ENCODE measurements at places on chromosomes 7 and 10.

DNA sequence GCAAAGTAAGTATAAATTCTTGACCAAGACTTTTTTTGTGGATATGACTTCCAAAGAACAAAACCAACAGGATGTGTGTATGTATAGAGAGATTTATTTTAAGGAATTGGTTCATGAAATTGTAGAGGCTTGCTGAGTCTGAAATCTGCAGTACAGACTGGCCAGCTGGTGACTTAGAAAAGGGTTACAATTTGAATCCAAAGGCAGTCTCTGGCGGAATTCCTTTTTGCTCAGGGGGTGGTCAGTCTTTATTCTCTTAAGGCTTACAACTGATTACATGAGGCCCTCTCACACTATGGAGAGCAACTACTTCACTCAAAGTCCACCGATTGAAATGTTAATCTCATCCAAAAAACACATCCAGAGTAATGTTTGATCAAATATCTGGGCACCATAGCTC is 100.1 kb upstream of the IMMP2L start:
- no peak for DNase-seq

DNA sequence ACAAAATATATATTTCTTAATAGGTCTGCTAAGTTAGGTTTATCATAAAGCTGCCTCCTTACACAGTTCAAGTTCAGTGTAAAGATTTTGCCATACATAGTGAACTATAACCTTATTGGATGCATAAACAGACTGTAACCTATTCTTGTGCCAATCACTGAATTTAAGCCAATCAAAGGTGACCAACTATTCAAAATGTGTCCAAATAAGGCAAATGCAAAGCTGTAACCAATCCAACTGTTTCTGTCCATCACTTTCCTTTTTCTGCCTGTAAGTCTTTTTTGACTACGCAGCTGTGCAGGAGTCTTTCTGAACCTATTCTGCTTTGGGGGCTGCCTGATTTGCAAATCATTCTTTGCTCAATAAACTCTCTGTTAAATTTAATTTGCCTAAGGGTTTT is 11.6 kb upstream of the DNMBP start:
- DNase-seq, result no peak

- DNase-seq, result no peak
These were observed 39.3 kb downstream of the CALD1 start for GRCh38 chr7:134818613-134819345.

GRCh38 chr7:140857048-140857447 is 67.7 kb downstream of the BRAF start:
- DNase-seq, result no peak

GRCh38 chr7:41574377-41574776 is 128.5 kb downstream of the INHBA start:
- DNase-seq, result peak; percentile 60

DNA sequence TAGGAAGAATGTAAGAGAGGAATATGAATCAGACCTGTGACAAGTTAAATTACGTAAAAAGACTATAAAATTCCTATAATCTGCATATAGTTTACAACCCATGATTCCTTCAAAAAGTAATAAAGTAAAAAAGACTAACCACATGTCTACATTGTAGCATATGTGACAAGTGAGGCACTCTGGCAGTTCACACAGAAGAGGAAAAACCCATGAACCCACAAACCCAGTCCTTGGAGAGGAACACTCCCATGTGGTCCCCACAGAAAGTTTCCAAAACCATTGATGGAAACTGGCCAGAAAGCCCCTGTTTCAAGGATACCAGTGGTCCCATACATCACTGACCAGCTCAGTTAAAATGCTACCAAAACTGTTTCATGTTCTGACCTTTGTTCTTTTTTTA is 15.7 kb downstream of the KDM7A start:
- no peak for DNase-seq

DNA sequence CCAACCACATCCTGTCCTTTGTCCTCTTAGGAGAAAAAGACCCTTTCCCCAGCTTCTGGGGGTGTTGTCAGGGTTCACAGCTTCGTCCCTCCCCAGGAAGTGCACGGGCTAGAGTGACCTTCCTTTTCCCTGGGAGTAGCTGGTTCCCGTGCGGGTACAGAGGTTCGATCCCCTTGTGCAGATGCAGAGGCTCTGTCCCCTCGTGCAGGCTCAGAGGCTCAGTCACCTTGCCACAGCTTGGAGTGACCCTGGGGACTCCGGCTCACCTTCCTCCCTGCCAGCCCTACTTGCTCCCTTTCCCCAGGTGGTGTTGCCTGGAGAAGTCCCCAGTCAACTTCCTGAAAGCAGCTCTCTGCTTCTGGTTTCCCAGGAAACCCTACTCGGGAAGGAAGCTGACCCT is 60.0 kb upstream of the TCERG1L start:
- DNase-seq, result no peak

- DNase-seq, result no peak
These were observed 27.8 kb downstream of the DCLRE1C start for GRCh38 chr10:14926061-14926470.

DNA sequence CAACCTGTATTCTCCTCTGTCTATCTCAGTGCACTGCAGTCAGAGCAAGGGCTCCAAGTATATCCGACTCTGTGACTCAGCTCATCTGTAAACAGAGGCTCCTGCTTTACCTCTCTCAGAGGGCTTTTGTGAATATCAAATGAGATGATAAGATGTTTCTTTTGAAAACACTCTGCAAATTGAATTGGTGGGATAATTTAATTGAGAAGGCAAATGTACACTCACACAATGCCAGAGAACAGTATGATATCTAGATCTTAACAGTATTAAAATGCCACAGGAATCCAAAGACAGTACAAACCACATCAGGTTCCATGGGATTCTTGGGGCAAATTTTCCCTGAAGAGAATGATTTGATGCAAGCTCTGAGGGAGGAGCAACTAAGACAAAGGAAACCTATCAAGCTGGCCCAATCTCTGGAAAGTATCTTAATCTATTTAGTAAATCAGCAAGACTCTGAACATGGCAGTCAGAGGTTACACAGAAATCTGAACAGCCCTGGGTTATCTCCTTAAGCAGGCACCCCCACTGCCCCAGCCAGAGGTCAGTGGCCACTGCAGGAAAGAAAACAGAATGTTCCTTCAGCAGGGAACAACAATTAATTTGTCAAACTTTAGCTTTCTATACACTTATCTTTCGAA is 45.9 kb downstream of the DOCK4 start:
- no peak for DNase-seq

DNA sequence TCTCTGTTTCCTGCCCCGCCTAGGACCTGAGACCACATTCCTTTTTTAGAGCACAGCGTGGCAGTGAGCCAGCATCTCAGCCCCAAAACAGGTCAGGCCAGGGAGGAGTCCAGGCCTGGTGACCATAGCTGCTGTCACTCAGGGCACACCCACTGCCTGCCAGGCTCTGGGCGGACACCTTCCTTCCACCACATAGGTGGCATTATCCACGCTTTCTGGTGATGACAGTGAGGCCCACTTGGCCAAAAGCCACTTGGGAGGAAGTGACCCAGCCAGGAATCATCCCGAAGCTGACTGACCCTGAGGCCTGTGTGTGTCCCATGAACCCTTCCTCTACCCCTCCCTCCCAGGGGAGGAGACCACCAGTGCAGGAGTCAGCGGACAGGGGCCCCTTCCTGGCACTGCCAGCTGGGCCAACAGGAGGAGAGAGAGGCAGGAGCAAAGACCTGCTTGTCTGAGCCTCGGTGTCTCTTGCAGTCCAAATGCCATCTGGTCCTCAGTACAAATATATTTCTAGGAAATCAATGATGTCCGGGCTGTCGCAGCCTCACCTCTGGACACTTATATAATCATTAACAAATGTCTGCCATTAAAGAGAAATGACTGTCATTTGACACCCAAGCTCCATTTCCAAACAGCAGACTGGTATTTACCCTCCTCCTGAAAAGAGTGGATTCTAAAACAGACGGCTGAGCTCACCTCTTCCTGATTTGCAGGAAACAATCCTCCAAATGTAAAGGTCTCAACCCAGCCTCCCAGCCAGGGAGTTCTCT is 63.0 kb downstream of the ABRAXAS2 start:
- DNase-seq, result peak; percentile 15

- no peak for DNase-seq
These were observed 69.7 kb downstream of the MLLT10 start for GRCh38 chr10:21603721-21604120.

- DNase-seq, result no peak
These were observed 821.6 kb downstream of the ANKRD7 start for GRCh38 chr7:119046068-119046467.

- no peak for DNase-seq
These were observed 43.1 kb upstream of the ICA1 start for GRCh38 chr7:8305104-8305503.

DNA sequence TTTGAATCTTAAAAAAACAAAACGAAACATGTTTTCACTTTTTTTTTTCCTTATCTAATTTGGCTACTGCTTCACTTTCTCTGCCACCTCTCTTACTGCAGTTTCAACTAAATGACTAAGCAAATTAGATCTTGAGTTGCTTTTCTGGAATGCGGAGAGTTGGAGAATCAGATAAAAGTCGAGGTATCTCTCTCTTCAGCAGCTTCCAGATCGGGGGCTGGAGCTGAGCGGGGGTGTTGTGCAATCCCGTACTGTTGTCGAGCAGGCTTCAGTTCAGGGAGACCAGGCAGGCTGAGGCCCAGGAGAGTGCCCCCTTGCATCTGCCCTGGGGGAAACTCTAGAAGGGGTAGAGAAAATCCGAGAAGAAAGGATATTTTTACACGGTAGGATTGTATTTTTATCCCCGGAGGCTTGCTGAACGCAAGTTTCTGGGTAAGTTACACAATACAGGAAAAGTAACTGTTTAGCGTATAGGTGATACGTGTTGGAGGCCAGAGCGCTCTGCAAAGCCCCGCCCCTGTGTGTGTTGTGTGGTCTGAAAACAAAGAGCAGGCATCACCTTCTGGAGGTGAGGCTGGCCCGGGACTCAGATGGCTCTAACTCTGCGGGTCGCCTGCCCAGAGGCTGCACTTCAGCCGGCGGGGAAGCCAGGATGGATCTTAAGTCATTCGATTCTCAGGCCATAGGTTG is 116.6 kb downstream of the KLF6 start:
- peak; percentile 81 for DNase-seq

- DNase-seq, result no peak
These were observed 381.3 kb downstream of the NRG3 start for GRCh38 chr10:82256275-82256674.

GRCh38 chr7:50393076-50393475 is 57.1 kb downstream of the FIGNL1 start:
- no peak for DNase-seq

GRCh38 chr10:132066812-132067211 is 1.1 kb downstream of the JAKMIP3 start:
- DNase-seq, result no peak

- DNase-seq, result no peak
These were observed 50.0 kb upstream of the ANK3 start for GRCh38 chr10:60439641-60440040.

DNA sequence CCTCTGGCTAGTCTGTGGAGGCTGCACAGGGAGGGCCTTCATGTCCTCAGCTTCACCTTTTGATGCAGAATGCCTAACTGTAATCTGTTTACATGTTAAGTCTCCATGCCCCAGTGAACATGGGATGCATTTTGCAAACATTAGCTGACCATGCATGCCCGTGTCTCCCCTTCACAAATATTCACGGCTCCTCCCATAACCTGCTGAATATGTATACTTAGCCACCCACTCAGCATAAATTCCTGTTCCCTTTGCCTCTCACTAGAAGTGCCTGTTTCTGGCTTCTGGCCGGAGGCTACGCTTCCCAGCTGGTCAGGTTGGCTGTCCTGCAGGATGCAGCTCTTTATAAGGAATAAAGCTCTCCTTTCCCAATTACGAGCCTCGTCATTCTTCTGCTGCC is 552.7 kb downstream of the DNAJB6 start:
- no peak for DNase-seq

DNA sequence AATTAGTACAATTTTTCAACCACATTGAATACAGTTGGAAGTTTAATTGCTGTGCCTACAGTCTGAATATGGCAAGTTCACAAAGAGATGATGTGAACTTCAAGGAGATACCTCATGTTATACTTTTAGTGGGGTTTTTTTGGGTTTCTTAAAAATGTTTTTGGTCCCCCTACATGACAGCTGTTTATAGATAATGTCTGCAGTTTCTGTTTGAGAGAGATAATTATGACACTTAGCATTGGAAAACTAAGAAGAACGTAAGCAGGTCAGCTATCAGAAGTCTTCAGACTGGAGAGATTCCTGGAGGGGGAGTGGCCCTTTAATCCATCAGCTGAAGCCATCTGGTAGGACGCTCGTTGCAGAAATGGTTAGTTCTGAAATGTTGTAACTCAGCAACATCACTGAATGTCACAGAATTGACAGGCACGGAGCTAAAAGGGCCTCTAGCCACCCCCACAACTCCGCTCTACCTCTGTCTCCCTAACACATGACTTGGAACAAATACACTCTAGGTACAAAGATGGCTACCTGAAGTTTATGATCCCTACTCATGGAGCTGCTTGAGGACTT is 29.0 kb downstream of the TIMM23 start:
- DNase-seq, result no peak

DNA sequence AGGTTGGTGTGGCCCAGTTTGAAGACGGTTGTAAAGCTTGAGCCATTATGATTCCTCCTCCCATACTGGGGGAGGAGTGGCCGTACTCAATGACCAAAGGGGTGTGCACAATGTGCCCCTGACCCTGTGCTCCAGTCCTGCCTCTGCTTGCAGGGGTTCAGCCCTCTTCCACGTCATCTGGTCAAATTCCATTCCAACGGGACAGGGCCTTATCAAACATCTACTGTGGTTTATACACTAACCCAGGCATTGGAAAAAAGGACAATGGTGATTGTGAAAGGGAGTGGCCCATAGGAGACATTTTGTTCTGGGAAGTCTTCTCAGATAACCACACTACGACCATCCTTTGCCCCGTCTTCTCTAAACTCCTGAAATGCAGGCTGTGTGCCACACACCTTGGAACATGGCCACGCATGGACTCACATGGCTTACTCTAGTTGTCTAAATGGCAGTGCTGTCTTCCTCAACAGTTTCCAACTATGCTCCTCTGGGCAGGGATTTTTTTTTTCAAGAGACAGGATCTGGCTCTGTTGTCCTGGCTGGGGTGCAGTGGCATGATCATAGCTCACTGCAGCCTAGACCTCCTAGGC is 103.0 kb downstream of the JCAD start:
- DNase-seq, result no peak

DNA sequence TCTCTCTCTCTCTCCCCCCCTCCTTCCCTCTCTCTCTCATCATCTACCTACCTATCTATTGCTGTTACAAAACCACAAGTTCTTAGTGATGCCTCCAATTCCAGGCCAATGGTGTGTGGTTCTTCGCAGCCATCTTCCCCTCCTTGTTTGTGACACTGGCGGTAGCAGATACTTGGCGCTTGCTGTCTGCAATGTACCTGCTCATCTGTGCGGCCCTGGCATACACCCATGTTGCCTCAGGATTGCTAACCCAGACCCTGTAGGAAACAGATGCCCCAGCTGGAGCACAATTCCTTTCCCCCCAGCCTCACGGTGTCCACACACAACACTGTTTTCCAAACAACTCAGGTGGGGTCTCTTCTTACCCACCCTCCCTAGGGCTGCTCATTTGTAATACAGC is 13.6 kb upstream of the DPYSL4 start:
- no peak for DNase-seq
